ENCODE measurements at places on chromosomes 2 and 18.

DNA sequence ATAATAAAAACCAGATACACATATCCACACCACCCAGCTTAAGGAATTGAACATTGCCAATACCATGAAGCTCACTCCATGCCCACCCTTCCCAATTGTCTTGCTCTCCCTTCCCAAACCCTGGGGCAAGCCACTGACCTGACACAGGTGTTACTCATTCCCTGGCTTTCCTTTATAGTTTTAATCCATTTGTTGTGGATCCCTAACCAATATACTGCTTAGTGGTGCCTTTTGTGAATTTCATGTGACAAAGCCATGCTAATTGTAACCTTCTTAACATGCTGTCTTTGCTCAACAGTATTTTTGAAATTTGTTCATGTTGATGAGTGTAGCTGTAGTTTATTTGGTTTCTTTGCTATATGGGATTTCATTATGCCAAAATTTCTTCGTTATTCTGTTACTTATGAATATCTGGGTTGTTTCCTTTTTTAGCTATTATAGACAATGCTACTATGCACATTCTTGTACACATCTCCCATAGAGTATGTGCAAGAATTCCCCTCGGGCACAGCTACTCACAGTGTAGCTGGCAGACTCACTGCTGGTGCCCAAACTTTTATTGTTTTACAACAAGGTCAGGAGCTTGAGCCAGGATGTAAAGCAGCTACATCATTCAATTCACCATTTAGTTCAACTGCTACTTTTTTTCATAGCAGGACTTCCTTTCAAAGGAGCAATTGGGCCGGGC lies 90.8 kb upstream of the ATL2 start:
- no peak for DNase-seq

GRCh38 chr2:46945671-46946070 lies 30.1 kb upstream of the MCFD2 start:
- no peak for DNase-seq

DNA sequence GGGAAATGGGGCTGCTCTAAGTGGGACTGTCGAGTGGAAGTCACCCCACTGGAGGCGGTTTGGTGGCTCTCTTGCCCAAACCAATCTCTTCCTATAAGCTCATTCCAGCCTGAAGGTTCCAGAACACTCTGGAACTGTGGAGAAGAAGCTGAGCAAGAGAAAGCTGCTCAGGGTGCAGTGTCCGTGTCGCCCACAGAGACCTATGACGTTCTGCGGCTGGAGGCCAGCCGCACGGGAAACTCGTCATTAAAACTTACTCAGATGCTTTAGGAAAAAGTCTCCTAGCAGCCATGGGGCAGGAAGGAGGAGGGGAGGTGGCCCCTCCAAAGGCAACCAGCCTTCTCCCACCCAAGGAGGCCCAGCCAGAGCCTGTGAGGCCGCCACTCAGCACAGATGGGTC lies 41.7 kb downstream of the ADCY3 start:
- DNase-seq = no peak

DNA sequence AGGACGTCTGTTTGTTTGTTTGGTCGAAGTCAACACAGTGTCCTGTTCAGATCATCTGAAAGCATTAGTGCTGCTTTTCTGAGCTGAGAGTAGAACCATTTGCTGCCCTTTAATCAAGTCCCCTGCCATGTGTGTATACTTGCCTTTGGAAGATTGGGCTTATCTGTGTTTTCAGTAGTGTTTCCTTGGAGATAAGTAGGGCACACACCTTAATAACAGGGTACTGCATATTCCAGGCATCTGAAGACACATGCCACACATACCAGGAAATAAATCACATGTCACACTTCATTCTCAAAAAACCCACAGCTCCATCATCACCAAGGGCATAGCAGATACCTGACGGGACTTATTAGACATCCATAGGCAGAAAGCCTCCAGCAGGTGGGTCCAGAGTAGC lies 157.4 kb downstream of the SOX11 start:
- DNase-seq = no peak

DNA sequence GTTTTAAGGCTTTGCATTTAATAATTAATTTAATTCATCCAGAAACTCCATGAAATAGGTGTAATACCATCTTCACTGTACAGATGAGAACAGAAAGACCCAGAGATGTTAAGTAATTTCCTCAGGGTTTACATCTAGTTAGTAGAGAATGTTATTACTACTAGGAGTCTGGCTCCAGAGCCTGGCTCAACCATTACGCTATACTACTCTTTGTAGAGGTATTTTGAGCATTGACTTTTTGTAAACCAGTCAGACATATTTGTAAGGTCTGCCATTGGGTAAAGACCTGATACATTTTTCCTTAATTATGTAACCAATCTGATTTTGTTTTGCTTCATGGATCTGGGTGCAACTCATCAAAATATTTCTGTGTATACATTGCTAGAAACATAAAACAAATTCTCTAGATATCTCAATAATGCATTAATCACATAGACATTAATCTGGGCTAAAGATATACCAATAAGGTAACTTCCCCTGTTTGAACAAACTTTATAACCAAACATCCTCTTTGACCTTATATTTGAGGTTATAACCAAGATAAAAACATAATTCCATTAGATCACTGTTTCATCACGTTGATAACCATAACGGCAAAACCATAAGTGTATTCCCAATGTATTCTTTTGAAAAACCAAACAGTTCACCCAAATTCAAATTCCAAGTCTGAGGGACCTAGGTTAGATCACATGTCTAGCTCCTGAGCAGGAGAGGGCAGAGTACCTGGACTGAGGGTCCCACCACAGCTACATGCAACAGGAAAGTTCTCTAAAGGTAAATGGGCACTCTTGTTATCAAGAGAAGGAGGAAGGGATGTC lies 135.0 kb downstream of the IKZF2 start:
- no peak for DNase-seq

DNA sequence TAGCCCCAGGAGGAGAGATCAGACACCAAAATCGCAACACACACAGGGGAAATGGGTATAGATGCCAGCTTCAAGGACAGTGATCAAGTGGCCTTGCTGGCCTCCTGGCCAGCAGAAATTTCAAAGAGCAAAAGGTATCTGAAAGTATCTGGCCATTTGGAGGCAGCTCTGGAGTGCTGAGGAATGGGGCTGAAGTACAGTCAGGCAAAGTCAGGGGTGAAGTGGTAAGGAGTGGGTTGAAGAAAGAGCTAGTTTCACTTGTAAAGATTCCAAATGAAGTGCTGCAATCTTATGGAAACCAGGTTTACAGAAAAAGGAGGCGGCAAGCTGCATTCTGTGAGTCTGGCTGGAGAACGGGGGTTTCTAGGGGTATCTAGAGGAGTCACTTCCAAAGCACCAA lies 19.2 kb upstream of the PCBP1 start:
- no peak for DNase-seq
